ENCODE measurements at places on chromosomes 7 and 10.
A peak's percentile ranks its signal among the peaks of the same experiment; 100 is the strongest.

DNA sequence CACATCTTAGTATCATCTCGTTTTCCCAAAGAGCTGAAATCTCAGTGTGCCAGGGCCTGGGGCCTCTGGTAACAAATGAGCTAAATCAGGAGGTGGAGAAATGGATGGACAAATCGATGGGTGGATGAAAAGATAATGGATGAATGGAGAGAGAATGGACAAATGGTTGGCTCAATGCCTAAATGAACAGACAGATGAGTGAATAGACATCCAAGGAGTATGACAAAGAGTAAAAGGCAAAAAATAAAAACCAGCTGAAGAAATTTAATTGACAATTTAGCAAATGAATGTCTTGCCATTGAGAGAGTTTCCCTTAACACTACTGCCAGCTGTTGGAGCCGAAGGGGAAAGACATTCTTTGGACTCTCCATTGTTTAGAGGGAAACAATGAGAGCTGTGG, 8.0 kb downstream of the SYCE1 start:
- DNase-seq: no peak

- DNase-seq: no peak
Measured at GRCh38 chr7:49670991-49671390, 102.4 kb upstream of the VWC2 start.

DNA sequence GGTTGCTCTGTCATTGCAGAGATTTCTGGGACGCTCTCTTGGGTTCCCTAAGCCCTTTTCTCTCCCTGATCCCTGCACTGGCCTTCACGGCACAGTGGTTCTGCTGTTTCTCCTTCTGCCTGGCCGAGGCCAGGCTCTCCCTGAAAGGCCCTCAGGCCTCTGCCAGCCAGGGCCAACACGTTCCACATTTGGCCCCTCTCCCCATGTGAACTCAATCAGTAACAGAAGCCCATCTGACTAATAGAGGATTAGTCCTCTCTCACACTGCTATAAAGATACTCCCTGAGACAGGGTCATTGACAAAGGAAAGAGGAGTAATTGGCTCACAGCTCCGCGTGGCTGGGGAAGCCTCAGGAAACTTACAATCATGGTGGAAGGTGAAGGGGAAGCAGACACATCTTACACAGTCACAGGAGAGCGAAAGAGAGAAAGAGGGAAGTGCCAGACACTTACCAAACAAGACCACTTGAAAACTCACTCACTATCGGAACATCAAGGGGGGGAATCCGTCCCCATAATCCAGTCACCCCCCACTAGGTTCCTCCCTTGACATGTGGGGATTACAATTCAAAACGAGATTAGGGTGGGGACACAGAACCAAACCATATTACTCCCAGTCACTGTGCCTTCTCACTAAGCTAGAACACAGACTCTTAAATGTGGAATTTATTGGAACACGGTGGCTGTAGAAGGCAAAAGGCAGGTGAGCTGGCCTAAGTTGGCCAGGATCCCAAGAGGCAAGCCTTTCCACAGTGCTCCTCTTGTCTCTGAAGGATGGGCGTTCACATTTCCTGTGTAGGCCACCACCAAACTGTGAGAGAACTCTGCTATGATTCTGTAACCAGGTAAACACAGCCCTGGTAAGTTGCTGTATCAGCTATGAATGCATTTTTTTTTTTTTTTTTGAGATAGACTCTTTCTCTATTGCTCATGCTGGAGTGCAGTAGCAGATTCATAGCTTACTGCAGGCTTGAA, 8.8 kb downstream of the FZD8 start:
- DNase-seq: no peak

- DNase-seq: no peak
Measured at GRCh38 chr7:18590241-18590640, 94.7 kb downstream of the HDAC9 start.

GRCh38 chr10:49056356-49056755, 59.0 kb downstream of the VSTM4 start:
- DNase-seq: no peak

DNA sequence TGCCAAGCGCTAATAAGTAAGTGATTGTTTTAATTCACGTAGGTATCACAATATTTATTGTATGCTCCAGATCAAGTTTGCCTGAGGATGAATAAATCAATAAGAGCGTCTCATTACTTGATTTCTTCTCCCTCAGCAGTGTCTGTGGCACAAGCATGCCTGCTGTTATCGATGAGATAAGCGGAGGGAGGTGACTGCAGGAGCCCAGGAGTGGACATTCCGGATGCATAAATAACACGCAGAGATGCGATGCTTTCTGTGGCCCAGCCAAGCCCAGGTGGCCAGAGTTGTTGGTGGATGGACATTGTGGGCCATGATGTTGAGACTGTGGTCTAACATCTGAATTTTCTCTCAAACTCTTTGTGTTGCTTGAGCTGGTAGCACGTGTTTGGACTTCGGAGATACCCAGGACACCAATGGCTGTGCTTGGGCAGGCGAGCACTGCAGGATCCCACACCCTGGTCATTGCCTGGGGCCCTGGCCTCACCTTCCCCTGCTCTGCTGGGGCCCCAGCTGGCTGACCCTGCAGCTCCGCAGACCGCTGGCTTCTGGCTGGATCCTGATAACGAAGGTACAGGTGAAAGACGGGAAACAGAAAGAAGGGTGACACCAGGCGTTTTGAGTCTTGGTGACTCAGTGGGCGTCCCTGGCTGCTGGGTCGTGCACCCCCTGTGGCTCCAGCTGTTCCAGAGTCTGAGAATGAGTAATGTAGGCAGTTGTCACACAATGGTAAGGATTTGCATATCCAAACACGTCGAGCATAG, 31.2 kb upstream of the MNX1 start:
- DNase-seq: no peak

DNA sequence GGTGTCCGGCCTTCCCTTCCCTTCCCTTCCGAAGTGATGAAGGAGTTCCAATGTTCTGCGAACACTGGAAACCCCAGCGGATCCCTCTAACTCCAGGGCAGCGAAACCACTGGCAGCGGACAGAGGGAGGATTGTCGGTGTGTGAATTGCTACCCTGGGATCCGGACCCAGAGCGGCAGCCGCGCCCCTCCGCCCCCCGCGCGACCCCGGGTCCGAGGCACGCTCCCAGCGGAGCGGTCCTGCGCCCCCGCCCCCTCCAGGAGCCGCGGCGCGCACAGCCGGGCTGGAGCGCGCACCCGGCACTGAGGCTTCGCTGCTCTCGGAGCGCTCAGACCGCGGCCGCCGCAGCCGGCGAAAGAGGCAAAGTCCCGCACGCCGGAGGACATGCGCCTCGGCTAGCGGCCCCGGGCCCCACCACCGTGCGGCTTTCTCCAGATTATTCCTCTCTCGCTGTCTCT, at the start of gene PTPRZ1:
Gene PTPRZ1, plus strand, starts transcription at position 331 of the 458 bp plus-strand sequence. CDS start 339 bp downstream, outside the sequence.
- DNase-seq: peak; percentile 6

- no peak for DNase-seq
Measured at GRCh38 chr10:3807211-3807927, 22.4 kb upstream of the KLF6 start.

DNA sequence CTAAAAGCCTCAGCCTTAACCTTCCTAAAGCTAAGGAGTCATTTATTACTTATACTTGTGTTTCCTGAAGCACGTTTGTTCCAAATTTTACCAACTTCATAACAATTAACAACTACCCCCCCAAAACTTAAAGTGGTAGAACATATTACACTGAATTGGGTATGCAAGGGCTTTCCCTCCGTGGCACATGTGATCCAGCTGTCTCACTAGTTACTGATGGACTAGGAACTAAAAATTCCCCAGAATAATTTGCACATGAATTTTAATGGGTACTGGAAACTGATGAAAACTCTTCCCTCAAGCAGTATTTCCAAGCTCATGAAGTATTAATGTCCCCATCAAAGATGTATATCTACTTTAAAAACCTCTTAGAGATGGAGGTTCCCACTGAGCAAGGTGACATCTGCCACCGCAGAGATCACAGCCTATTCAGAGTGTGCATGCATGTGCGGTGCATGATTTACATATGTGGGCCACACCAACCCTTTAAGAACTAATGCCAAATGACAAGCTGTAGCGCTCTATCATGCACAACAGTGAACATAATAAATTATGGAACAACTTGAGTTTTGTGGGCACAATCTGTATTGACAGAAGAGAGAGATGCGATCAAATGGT, 139.9 kb upstream of the ADCY1 start:
- no peak for DNase-seq

GRCh38 chr7:40303996-40304395, 169.2 kb downstream of the SUGCT start:
- no peak for DNase-seq

DNA sequence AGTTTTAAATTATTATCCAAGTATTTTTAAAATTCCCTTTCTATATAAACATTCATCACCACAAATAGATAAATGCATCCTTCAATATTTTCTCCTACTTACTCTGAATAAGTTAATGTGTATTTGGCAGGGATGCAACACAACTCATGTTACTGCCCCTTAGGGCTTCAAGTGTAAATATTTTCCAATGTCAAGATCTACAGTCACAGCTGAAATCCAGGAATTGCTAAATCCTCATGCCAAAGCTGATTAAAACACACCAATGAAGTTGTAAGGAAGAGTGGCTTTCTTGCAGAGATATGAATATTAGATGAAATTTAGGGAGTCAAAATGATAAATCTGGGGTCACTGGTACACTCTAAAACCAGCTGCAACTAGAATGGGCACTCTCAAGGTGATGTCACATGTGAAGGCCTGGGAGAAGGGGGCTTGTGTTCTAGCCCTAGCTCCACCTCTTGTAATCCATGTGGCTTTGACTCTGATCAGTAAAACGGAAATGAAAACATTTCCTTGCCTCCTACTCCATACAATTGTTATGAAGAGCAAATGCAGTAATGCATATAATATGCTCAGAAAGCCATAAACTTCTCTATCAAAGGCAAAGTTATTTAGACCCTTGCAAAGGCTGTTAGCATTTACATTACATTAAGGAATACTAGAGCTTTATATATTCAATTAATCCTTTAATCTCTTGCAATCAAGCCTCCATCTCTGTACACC, 228.1 kb upstream of the NFE2L3 start:
- no peak for DNase-seq

DNA sequence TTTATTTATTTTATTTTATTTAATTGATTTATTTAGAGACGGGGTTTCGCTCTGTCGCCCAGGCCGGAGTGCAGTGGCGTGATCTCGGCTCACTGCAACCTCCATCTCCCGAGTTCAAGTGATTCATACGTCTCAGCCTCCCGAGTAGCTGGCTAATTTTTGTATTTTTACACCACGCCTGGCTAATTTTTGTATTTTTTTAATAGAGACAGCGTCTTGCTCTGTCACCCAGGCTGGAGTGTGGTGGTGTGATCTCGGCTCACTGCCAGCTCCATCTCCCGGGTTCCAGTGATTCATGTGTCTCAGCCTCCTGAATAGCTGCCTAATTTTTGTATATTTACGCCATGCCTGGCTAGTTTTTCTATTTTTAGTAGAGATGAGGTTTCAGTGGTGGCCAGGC, 34.2 kb downstream of the AP5Z1 start:
- no peak for DNase-seq

DNA sequence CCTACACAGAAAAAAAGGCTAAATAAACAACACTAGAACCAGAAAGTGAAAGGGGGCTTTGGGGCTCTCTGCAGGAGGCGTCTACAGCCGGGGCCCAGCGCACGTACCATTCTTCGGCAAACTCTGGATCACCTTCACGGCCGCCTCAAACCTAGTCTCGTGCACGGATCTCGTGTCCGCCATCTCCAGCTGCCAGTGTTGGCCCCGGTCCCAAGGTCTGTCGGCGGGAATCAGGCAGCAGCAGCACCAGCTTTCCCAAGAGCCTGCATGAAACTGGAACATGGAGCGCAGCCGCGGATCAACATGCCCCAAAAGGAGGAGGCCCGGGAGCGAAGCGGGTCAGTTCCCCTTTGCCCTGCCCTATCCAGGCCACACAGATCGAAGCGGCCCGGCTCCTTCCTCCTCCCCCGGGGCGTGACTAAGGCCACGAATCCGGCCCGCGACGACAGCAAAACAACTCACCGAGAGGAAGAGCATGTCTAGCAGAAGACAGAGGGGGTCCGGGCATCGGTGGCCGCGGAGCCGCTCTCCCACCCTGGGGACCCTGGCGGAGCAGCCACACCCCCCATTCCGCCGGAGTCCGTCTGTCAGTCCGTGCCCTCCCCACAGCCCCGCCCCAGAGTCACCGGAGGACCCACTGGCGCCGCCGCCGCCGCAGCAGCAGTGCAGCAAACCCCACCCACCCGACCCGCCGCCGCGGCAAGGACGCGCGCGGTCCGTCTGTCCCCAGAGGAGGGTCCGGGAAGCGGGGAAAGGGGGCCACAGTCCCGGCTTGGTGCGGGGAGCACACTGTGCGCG, at the start of gene ACBD5:
Gene ACBD5, minus strand, starts transcription at position 586 of the 798 bp plus-strand sequence. Its CDS starts 109 bp downstream, at position 477.
- DNase-seq: peak; percentile 56

- peak; percentile 48 for DNase-seq
Measured at GRCh38 chr7:140230861-140231770, 54.3 kb upstream of the KDM7A start.

GRCh38 chr10:78567680-78568455, 500.9 kb upstream of the ZMIZ1 start:
- no peak for DNase-seq

GRCh38 chr7:69399401-69399800, 198.9 kb upstream of the AUTS2 start:
- DNase-seq: peak; percentile 29

- DNase-seq: no peak
Measured at GRCh38 chr10:31179091-31179680, 139.8 kb upstream of the ZEB1 start.

DNA sequence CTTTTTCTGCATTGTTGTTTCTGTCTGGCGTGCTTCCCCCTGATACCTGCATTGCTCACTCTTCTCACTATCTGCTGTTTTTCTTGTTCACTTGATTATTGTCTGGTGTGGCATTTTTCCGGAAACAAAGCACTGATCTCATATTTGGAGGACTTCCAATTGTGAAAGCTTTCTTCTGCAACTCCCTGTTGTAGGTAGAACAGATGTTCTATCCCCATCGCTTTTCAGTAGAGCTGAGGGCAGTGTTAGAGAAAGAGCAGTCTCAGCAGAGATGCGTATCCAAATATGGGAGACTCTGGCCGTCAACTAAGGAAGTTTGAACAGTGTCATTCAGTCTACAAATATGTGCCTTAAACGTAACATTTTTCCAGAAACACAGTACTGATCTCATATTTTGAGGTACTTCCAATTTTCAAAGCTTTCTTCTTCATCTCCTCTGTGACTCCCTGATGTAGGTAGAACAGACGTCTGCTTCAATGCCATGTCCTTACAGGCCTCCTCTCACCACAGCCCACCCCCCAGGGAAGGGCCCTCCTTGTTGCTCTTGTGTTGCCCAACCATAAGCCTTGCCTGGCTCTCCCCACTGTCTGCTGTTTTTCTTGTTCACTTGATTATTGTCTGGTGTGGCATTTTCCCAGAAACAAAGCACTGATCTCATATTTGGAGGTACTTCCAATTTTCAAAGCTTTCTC, 27.1 kb upstream of the GJD4 start:
- DNase-seq: no peak
